Stimulated activated CD4-positive, alpha-beta T cell treated with anti-CD3 and anti-CD28 coated beads, Interleukin-1b, Interleukin-23, amount 100 ng/mL, for 24 hours (primary cell): ENCODE measurements at places on chromosomes 2 and 18.
A peak's percentile ranks its signal among the peaks of the same experiment; 100 is the strongest.

GRCh38 chr2:235324324-235324723 is 169.5 kb upstream of the AGAP1 start:
- no peak for DNase-seq

DNA sequence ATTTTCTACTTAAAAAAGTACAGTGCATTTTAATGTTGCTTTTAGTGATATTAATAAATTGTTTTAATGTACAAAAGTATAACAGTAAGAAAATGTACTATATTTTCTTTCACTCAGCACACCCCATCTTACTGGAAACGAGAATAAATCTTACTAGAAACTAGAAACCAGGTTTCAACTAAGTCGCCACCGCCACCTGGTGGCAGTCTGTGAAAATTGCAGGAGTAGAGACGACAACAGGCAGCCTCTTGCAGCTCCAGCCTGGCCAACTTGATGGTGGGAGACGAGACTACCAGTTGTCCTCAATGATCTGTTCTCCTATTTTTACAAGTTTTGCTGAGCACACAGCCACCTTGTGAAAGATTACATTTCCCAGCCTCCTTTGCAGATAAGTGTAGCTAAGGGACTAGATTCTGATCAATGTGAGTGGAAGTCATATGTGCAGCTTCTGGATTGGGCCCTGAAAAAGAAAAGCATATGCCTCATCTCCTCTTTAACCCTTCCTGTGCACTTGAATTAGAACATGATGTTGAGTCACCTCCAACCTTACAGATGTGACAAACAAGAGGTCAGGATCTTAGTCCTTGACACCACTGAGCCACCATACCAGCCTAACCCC is 8.7 kb downstream of the OTOF start:
- DNase-seq: peak; percentile 56

GRCh38 chr2:68157002-68157401 is 686 bp upstream of the PNO1 start:
- no peak for DNase-seq

DNA sequence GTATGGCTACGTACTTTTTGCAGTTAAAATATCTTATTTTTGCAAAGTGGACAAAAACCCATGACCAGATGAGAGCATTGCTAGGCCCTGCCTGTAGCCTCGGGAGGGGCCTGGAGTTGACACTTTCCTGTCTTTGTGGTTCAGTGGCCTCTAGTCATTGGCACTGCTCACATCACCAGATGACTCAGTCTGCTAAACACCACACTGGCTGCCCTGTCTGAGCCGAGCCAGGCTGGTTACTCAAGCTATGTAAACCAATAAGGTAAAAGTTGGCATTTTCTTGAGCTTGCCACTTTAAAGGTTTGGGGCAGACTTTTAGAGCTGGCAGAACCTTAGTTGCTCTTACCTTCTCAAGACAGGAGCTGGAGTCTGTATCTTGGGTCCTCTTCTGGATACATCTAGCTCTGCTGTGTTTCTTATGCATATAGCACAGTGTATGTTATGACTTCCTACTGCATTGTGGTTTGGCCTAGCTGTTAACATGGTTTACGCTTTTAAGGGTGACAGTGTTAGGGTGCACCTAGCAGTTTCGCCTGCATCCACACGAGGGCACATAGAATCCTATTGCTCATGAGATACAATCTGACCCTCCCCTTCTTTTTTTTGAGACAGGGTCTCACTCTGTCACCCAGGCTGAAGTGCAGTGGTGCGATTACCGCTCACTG is 76.4 kb downstream of the AP1S3 start:
- no peak for DNase-seq
